A172 (cell line): ENCODE measurements at places on chromosomes 3 and 15.

DNA sequence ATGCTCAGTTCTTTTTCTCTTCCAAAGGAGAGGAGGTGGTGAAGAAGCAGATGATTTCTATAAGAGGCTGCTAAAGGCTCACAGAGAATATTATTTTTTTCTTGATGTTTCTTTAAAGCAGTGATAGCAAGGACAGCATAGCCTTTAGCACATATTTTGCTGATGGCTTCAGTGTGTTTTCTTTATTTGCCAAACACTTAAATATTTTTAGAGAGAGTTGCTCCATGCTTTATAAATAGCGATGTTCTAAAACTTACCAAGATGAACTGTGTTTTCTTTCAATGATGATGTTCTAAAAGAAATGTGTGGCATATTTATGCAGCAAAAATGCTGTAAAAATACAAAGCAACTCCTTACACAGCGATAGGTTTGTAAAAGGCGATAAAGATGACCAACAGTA lies 11.8 kb upstream of the KCNAB1 start:
- no peak for DNase-seq

- DNase-seq, result no peak
Observed at GRCh38 chr3:115843206-115843605, 219.9 kb downstream of the GAP43 start.

DNA sequence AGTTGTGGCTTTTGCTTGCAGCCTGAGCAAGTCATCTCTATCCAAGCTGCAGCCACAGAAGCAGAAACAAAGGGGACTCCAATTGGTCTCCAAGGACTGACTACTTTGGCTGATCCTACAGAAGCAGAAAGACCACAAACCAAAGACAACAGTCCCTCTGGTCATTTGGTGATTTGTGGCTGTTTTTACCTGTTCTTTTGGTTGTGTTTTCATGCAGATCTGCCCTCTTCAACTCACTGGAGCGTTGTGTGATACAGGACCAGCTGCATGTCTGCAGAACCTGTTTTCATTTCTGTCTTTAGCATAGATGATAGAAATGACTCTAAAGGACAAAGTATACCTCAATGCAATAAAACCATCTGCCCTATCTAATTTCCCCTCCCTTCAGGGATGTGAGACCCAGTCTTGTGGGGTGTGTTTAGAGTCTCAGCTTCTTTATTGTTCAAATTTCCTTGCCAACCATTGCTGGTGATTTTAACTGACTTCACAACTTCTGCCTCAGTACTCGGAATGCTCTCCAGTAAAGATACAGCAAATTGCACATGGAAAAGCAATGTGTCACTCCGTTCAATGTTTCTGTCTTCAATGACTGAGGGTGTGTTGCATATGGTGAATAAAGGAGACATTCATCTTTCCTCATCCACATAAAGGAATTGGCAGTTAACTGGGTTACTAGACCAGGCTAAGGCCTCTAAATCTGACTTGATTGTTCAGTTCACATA lies 48.9 kb upstream of the SLC7A14 start:
- no peak for DNase-seq

GRCh38 chr3:106452096-106452495 lies 583.3 kb upstream of the CBLB start:
- DNase-seq, result no peak

- DNase-seq, result no peak
Observed at GRCh38 chr3:9947025-9947995, 4.9 kb downstream of the PRRT3 start.

DNA sequence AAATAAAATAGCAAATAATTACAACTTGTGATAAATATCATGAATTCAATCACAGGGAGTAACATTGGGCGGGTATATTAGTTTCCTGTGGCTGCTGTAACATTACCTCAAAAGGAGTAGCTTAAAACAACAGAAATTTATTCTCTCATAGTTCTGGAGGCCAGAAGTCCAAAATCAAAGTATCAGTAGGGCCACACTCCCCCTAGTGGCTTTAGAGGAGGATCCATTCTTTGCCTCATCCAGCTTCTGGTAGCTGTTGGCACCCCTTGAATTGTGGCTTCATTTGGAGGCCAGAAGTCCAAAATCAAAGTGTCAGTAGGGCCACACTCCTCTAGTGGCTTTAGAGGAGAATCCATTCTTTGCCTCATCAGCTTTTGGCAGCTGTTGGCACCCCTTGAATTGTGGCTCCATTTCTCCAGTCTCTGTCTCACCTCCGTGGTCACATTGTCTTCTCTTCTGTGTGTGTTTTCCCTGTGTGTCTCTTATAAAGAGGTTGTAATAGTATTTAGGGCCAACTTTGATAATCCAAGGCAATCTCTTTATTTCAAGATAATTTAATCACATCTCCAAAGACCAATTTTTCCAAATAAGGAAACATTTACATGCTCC lies 3.1 kb upstream of the CFAP20DC start:
- peak; percentile 35 for DNase-seq

DNA sequence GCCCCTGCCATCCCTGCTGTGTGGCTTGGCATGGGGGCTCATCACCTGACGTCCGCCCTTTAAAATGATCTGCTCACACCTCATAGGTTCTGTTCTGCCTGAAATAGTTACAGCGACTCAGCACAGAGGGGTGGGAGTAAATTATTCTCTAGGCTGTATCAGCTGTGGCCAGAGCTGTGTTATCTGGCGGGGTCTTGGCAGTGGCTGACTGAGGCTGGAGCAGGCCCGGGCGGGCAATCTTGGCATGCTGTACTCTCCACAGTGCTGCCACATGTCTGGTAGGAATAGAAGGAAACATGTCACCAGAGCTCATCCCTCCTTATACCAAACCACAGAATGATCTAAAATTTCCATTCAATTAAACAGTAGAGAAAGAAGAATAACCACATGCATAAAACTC lies 499.9 kb upstream of the LMCD1 start:
- no peak for DNase-seq

GRCh38 chr15:50248994-50249582 lies 16.4 kb downstream of the HDC start:
- no peak for DNase-seq

GRCh38 chr15:78100886-78101285 lies 8.5 kb downstream of the SH2D7 start:
- DNase-seq, result no peak

GRCh38 chr3:68088216-68088615 lies 433.8 kb upstream of the SUCLG2 start:
- DNase-seq, result no peak

DNA sequence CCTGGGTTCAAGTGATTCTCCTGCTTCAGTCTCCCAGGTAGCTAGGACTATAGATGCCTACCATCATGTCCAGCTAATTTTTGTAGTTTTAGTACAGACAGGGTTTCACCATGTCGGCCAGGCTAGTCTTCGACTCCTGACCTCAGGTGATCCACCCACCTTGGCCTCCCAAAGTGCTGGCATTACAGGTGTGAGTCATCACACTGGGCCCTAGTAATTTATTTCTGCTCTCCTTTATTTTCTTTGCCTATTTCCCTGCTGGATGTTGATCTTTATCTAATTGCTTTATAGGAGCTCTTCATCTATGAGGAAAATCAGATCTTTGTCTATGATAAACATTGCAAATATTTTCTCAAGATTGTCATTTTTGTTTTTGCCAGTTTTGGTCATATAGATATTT lies 31.7 kb downstream of the UQCC5 start:
- DNase-seq, result no peak

GRCh38 chr3:185605566-185605965 lies 19.5 kb downstream of the SENP2 start:
- DNase-seq, result no peak

- no peak for DNase-seq
Observed at GRCh38 chr3:171239757-171240503, 213.4 kb upstream of the SLC2A2 start.

DNA sequence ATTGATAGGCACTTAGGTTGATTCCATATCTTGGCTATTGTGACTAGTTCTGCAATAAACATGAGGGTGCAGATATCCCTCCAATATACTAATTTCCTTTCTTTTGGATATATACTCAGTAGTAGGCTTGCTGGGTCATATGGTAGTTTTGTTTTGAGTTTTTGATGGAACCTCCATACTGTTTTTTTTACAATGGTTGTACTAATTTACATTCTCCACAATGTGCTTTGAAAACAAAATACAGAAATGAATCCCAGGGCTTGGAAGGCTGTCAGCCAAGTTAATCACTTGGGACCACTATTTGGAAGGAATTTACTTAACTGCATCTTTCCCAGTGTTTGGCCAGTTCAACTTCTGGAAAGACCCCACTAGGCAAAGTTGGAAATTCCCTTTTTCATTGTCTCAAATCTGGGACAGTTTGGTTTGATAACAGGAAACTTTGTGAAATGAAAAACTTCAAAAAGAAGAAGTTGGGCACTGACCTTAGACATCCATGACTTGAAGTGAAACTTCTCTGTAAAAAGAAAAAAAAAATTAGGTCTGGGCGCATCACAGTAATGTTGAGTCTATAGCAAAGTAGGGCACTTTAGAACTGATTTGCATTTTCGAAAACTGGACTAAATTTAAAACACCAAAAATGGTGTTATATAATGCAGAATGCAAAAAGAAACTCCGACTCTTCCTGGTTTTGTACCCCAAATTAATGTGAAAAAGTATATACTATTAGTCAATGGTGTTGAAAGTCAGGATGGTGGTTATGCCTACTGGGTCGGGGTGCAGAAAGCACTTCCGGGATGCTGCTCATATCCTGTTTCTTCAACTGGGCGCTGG lies 6.0 kb downstream of the CTSH start:
- no peak for DNase-seq

DNA sequence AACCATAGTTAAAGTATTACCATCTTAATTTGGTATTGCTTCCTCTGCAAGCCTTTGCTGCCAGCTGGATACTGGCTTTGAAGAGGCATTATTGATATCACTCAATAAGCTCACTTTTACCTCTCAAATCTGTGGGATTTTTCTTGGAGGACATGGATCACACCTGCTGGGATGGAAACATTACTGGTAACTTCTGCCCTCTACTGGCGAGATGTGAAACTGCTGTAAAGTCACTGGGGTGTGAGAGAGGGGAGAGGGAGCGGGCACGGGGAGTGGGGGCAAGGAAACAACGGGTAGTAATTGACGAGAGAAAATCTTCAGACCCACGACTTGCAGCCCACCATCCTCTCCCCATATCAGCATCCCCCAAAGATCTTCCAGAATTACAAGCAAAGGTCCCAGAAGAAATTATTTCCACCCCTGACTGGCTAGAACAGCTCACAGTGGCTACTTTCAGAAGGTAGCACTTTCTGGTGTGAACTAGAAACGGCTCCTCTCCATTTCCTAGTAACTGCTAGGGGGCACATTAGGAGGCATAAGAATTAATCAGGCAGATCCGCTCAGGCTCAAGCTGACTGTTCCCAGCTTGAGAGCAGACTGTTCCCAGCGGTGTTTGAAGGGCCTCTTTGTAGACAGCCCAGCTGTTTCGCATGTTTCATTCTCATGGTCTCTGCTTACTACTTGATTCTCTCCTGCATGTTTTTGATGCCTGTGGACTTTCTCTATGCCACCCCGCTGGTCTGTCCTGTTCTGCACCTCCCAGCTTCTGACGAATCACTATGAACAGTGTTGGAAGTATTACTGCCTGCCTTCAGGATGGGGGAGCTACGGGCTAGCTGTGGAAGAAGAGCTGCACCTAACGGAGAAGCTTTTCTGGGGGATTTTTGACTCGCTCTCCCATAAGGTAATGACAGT lies 230.4 kb upstream of the CHRM5 start:
- peak; percentile 22 for DNase-seq

DNA sequence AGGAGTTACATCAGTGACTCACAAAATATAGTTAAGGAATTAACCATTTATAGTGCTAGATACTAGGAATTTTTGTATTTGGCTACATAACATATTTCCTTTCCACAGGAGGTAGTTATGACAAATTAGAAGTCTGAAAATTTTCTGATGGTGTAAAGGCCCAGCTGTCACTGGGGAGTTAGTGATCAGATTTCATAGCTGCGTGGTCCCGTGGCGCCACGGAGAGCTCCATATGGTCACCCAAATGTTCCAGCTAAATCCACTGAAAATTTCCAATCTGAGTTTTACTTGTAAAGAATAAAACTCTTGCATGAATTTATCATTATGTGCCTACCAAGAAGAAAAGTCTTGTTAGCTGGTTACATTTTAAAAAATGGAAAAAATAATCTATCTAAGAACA lies 368.9 kb upstream of the PLSCR5 start:
- no peak for DNase-seq
